ENCODE measurements at places on chromosomes 7 and 10. TPM values are rescaled to one million over a fixed set of nuclear protein-coding genes. Genes with fewer than 3 reads are reported as not detected.
A peak's percentile ranks its signal among the peaks of the same experiment; 100 is the strongest.

DNA sequence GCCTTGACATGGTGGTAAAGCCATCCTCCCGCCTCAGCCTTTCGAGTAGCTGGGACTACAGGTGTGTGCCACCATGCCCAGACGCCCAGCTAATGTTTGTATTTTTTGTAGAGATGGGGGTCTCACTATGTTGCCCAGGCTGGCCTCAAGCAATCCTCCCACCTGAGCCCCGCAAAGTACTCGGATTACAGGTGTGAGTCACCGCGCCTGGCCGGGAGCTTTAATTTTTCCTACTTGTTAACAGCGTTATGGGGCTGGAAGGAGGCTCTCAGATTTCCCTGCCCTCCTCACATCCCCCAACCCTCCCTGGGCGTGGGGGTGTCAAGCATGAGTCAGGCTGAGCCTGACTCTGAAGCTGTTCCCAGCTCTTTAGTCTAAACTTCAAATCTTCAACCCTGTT, 8.3 kb downstream of the ALKBH4 start:
- no peak for DNase-seq

GRCh38 chr7:37286454-37286832, 162.2 kb downstream of the ELMO1 start:
- no peak for DNase-seq

GRCh38 chr7:105530126-105530525, 1.9 kb upstream of the RINT1 start:
- DNase-seq: no peak

The NXPH1 gene
- 5.2 TPM for total RNA-seq

- no peak for DNase-seq
Measured at GRCh38 chr7:107474104-107474521, 4.3 kb downstream of the GPR22 start.

DNA sequence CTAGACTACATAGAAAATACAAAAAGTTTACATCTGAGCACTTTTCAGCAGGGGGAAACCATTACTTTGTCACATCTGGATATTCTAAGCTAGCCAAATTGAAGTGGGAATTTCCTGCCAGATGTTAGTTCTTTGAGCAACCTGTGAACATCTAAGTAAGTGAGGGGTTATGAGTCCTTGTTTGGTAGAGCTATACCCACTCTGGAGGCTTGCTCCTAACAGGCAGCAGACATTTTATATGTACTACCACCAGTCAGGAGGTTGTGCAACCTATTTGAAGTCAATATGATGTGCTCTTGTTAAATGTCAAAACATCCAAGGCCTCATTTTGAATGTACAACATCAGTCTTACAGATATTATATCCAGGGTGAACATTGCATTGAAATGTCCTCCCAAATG, 143.3 kb upstream of the KAT6B start:
- no peak for DNase-seq

DNA sequence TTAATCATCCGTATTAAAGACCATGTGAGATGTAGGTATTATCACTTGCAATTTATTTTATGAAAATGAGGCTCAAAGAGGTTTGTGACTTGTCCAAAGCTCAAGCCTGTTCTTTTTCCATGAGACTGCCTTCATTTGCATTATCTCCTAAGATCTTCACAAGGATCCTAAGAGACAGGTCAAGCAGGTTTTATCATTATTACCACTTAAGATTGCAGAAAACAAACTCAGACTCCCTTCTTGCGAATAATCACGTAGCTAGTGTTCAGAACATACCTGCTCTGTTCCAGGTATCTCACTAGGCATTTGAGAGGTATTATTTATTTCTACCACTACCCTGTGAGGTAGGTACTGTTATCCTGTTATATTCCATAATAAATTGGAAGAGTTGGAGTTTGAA, 64.8 kb downstream of the ZNRF2 start:
- peak; percentile 35 for DNase-seq

- peak; percentile 56 for DNase-seq
Measured at GRCh38 chr7:128408709-128409595, 830 bp downstream of the IMPDH1 start.

GRCh38 chr7:46197785-46198540, 276.9 kb upstream of the IGFBP3 start:
- no peak for DNase-seq

- DNase-seq: no peak
Measured at GRCh38 chr7:24820730-24821044, 63.4 kb upstream of the GSDME start.

DNA sequence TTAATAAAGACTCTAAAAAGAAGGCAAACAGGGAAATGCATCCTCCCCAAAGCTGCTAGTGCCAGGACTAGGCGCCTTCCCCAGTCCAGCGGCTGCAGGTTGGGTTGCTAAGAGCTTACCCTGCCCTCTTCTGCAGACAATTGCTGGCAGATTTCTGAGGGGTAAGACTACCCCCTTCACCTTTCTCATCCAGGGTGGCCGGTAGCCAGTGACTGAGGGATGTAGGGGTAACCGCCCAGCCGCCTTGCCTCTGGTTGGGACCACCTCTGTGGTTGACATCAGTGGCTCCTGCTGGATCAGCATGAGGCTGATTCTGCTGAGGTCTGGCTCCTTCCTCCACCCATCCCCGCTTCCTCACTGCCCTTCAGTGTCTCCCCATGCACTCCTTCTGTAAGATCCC, 71.2 kb downstream of the ADCYAP1R1 start:
- no peak for DNase-seq

- no peak for DNase-seq
Measured at GRCh38 chr10:113356794-113357680, 195.8 kb upstream of the HABP2 start.

- no peak for DNase-seq
Measured at GRCh38 chr7:100588438-100588837, 2.3 kb downstream of the FBXO24 start.

The TMEM26 gene
- 2.2 TPM for total RNA-seq

DNA sequence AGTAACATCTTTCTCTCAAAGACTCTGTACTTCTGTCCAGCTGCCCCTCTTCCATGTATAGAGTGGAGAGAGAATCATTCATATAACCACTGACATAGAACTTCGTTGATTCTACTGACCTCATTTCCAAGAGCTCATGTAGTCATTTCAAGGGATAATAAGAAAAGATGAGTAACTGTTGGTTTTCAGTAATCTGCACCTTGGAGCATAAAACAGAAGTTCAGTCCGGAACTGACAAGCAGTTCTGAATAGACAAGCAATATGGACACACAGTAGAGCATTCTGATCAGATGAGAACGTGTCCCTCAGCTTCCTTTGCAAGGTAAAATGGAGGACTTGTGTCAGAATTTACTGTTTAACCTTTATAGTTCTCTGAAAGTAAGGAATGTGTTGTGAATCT, 847.1 kb downstream of the REEP3 start:
- DNase-seq: no peak

GRCh38 chr7:112405286-112405685, 45.0 kb upstream of the IFRD1 start:
- DNase-seq: no peak

- DNase-seq: no peak
Measured at GRCh38 chr7:27109466-27110185, 7.1 kb upstream of the HOXA2 start.

GRCh38 chr7:33905389-33906032, at the start of gene BMPER:
TSS of gene BMPER (plus strand) at chr7:33905539. CDS start at chr7:33905614, 75 bp downstream.
- peak; percentile 89 for DNase-seq

The CDHR3 gene
- total RNA-seq: 12.2 TPM

The ANXA8L1 gene
- not detected for total RNA-seq

DNA sequence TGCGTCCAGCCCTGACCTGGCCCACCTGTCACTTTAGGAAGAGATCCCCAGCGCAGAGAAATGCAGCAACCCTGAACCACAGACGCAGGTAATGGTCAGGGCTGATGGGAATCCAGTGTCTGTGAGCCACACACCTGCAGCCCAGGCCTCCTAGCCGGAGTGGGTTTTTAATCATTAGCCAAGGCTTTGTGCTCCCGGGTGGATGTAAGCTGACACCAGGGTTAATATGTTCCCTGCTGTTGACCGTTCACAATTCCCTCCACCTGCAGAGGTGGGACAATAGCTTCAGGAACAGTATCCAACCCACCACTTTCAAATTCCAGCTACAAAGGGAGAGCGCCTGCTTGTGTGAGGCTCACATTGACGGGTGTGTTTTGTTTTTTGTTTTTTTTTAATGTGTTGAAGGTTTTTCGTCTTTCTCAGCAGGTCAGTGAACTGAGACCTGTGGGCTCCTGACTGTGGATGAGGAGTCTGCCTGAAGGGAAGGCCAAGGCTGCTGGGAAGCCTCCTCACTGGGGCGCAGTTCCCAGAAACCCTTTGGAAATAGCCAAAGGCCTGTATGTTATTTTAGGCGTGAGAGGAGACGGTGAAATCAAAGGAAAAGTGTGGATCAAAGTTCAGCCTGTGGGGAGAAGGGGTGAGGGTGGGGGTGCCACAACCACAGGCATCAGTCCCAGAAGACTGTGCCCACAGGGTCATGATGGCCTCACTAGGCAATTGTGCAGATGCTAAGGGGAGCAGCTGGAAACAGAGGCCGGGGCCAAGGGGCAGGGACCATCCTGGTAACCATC, 111.1 kb downstream of the TNS3 start:
- DNase-seq: peak; percentile 83

DNA sequence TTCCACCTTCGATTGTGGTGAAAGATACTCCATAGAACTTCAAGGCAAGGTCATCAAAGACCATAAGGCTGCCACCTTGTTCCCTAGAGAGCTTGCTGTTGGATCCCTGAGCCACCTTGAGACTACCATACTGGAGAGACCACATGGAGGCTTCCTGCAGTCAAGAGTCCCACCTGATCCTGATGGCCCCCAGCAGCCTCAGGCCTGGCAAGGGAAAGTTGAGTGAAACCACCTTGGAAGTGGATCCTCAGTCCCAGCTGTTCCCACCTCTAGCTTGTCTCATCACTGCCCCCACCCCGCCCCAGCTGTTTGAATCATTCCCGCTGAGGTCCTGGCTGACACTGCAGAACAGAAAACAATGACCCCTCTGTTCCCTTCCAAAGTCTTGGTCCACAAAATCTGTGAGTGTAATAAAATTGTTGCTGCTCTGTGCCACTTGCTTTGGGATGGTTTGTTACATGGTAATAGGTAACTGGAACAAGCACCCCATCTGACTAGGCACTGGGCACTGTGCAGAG, 32.0 kb downstream of the PRLHR start:
- DNase-seq: no peak

DNA sequence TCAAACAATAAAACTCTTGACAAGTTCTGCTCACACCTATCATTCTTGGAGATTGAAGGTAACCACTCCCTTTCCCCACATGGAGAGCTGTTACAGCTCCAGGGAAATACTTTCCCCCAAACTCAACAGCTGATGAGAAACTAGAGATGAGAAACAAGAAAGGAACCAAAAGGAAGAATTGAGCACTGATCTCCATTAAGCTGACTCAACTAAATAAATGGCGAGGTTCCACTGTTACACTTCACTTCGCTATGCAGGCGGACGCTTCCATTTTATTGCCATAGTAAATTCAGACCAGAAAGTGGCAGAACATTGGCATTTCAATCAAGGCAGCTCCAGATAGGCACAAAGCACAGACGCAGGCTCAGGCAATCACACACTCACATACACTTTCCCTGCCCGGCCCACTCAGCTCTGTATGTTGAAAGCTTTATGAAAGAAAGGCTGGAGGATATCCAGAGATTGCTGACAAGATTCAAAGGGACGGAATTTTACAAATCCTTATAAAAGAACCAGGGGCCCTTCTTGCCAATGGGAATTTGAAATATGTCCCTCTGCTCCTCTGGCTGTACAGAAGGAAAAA, 11.5 kb upstream of the YAE1 start:
- no peak for DNase-seq

GRCh38 chr10:7157091-7157490, 253.7 kb downstream of the SFMBT2 start:
- no peak for DNase-seq

The EN2 gene
- total RNA-seq: not detected

- DNase-seq: no peak
Measured at GRCh38 chr7:1856161-1856887, 186.2 kb downstream of the ELFN1 start.

The EPC1 gene
- 25.9 TPM for total RNA-seq

DNA sequence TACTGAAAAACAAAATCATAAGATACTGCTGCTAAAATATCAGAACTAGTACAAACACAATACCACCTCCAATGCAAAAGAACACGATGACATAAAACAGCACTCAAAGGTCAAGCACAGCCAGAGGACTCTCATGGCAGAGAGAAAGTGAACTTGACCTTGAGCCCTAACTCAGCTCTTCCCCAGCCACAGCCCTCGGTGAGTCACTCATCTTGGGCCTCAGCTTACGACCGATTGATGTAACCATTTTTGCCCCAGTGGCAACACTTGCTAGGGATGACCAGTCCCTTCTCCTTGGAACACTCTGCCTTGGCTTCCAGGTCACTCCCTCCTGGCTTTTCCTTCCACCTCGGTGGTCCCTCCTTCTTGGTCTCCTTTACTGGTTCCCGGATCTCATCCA, 77.8 kb downstream of the JAZF1 start:
- no peak for DNase-seq

DNA sequence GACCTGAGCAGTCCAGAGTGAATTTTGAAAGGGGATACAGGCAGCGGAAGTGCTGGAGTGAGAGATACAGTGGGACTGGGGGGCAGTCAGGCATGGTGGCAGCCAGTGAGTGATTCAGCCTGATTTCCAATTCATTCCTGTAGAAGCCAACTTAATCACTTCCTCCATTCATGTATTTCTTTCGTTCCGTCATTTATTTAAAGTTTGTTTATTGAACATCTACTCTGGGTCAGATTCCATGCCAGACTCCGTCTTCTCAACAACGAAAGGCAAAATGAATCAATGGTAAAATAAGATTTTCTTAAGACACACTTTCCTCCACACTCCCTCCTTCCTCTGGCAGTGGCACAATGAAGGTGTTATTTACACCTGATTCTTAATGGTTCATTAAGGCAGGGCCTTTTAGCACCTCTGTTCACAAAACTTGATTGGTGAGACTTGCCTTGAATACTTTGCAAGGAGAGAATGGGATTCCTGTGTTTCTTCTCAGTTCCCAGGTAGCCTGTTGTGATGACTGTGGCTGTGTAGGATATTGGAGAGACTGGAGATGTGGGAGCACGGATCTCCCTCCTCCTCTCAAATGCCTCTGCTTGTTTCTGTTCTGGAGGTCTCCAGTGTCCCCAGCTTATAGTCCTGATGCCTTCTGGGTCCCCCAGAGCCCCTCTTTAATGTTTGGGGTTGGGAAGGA, 27.9 kb downstream of the ADCYAP1R1 start:
- no peak for DNase-seq

The FAM171A1 gene
- total RNA-seq: 26.1 TPM

The RELN gene
- total RNA-seq: 0.19 TPM

DNA sequence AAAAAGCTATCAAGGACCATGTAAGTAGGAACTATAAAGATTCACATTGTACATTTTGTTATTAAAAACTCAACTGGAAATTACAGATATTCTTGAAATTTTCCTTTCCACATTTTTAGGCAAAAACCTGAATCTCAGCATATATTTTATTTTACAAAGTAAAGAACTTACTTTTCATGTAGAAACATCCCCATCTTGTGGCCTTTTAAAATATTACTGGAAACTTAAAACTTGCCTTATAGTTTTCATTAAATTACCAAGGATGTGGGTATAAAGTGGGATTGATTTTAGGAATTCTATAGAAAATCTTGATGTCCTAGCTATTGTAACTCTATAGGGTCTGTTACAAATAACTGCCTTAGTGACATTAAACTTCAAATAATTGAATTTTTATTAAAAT, 10.6 kb downstream of the DBF4 start:
- peak; percentile 57 for DNase-seq

The ABCB1 gene
- 1.2 TPM for total RNA-seq

GRCh38 chr10:74901867-74902450, 75.6 kb downstream of the KAT6B start:
- DNase-seq: no peak

The WIPF3 gene
- total RNA-seq: 5.9 TPM
